Neural progenitor cell (in vitro differentiated cells): ENCODE measurements at places on chromosomes 1 and 21.
A peak's percentile ranks its signal among the peaks of the same experiment; 100 is the strongest.

GRCh38 chr1:91383456-91383855 is 21.2 kb downstream of the HFM1 start:
- no peak for DNase-seq

DNA sequence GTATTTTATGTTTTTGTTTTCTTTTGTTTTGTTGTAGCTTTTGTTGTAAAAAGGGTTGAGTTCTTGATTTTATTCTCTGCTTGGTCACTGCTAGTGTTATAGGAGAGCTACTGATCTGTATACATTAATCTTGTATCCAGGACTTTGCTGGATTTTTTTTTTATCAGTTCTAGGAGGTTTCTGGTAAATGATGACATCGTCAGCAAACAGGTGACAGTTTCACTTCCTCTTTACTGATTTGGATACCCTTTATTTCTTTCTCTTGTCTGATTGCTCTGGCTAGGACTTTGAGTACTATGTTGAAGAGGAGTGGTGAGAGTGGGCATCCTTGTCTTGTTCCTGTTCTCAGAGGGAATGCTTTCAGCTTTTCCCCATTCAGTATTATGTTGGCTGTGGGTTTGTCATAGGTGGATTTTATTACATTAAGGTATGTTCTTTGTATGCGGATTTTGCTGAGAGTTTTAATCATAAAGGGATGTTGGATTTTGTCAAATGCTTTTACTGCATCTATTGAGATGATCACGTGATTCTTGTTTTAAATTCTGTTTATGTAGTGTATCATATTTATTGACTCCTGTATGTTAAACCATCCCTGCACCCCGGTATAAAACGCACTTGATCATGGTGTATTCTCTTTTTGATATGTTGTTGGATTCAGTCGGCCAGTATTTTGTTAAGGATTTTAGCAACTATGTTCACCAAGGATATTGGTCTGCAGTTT is 905.7 kb downstream of the LTN1 start:
- DNase-seq = no peak

DNA sequence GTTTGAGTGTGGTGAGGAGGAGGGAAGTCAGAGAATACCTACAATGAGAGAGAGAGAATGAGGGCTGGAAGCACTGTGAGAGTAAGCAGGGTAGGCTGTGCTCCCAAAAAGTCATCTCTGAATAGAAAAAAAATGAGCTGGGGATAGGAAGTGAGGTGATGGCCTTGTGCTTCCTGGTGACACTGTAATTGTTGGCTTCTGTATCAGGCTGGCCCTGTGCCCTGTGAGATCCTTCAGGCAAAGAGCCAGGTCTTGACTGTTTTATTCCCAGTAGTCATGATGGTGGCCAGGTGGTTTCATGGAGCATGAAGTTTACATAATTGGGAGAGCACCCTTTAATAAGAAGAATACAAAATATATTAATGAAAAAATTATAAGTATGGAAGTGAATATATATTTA is 20.4 kb upstream of the SPATA6 start:
- DNase-seq = no peak

DNA sequence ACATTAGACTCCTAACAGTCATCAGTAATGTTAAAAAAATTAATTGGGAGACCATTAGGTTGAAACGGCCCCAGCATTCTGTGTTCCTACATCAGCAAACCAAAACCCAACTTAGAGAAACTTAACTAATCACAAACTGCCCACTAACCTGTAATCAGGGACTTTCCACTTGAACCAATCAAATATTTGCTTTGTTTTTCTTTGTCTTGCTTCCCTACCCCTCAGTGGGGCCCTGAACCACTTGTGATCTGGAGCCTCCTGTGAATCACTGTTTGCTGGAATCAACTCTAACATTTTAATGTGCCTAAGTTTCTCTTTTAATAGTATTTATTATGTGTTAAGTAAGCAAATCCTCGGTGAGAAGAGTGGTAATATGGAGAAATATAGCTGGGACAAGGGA is 64.0 kb downstream of the ABCA4 start:
- DNase-seq = no peak

DNA sequence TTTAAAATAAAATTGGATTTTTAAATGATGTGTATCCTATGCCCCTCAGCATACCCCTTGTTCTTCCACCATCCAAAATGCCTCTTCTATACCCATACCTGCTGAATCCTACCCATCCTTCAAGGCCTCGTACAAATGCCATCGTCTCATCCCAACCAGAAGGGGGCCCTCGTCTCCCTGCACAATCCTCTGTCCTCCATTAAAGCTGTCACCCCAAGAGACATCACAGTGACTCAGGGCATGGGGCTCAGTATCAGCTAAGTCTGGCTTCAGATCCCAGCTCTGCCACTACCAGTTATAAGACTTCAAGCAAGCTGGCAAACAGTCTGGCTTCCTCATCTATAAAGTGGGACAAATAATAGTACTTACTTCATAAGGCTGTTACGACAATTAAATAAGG is 23.8 kb downstream of the IGFN1 start:
- DNase-seq = peak; percentile 29

DNA sequence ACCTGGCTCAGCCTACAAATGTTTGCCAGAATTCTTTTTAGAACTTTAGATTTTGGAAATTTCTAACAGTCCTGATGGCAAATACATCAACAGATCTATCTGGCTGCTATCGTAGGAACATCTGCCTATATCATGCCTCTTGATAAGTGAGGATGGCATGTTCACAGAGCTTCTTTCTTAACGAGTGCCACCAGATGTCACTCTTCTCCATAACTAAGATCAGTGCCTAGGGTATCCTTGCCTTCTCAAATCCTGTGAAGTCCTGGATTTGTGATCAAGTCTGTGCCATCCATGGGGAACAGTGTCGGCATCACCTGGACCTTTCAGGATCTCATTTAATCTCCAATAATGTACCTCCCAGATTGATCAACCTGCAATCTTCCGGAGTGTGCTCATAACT is 36.5 kb upstream of the CD5L start:
- DNase-seq = peak; percentile 63

GRCh38 chr1:207298636-207299398 is 22.7 kb upstream of the CD55 start:
- DNase-seq = no peak

DNA sequence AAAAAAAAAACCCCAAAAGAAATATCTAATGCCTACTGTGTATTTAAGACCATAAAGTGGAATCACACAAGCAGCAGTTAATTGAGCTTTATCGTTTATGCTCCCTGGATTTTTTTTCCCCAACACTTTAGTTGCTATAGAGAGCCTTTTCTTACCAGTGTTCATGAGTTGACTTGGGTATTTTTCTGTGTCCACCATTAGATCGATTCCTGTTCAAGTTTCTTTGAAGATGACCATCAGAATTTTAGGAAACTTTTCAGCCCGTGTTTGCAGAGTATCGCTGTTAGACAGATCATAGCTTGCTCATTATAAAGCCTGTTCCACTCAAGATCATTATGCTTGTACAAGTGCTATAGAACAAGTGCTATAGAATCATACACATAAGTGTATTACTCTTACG is 1.5 kb downstream of the RALGPS2 start:
- no peak for DNase-seq

DNA sequence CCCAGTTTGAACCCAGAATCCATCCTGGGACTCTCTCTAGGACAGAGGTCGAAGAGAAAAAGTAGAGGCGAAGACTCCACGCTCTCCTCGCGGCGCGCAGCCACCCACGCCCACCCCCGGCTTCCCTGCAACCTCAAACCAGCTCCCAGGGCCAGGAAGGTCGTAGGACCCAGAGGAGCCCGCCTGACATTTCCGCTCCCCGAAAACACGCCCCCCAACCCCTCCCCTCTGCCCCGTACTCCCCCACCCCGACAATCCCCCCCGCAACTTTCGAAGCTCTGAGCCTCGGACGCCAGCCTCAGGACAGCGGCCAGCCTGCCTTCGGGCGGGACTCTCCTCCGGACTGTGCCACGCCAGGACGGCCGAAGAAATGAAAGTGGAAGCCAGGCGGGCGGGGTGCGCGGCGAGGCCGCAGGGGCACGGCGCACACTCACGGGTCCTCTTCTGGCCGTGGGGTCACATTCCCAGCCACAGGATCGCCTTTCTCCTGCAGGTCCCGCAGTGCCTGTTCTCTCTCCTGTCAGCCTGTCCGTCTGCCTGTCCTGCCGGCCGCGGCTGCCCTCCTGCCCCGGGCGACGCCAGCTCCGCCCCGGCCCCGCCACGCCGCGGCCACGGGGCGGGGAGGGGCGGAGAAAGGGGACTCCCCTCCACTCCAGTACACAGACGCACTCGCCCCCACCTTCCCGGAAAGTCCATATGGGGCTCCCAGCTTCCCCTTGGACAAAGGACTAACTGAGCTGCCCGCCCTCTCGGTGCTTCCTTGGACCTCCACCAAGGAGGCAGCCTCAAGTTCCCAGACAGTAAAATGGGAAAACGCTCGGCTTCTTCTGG is at the start of gene MOB3C:
MOB3C (minus strand) TSS at position 535 of the 831 bp plus-strand sequence. CDS start 3,490 bp downstream, outside the sequence.
- DNase-seq = peak; percentile 82

DNA sequence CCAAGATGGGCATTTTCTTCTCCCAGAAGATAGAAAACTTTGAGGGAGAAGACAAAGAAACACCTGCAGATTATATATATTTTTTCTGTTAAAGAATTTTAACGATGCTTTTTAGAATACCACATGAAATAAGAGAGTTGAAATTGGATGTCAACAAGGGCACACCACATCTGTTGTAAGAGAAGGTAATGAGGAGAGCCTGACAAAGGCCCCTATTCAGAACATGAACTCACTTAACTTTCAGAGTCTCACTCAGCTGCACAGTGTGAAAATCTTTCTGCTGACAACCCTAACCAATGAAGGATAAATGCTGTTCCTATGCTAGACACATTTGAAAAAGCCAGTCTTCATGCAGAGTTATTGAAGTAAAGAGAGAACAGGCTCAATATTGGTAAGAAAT is 7.3 kb downstream of the KRTAP22-2 start:
- peak; percentile 10 for DNase-seq

GRCh38 chr1:181809991-181810545 is 251.4 kb downstream of the ZNF648 start:
- DNase-seq = no peak

DNA sequence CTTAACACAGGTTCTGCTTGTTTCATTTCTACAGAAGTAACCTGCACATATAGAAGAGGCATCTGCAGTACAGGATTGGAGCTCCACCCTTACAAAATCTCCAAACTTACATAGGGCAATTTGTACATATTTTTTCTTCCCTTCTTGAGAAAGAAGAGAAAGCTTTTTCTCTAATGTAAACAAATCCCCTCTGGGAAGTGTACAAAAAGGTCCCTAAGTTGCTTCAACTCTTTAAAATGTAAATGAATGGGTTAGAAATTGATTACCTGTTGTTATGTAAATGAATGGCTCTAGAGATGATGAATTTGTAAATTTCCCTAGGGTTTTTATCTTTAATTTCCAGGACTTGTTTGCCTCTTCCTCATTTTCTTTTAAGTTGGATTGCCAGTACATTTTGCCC is 1183.7 kb downstream of the MRPL39 start:
- no peak for DNase-seq

GRCh38 chr1:27342778-27343638 is 1.2 kb downstream of the SYTL1 start:
- DNase-seq = peak; percentile 45

DNA sequence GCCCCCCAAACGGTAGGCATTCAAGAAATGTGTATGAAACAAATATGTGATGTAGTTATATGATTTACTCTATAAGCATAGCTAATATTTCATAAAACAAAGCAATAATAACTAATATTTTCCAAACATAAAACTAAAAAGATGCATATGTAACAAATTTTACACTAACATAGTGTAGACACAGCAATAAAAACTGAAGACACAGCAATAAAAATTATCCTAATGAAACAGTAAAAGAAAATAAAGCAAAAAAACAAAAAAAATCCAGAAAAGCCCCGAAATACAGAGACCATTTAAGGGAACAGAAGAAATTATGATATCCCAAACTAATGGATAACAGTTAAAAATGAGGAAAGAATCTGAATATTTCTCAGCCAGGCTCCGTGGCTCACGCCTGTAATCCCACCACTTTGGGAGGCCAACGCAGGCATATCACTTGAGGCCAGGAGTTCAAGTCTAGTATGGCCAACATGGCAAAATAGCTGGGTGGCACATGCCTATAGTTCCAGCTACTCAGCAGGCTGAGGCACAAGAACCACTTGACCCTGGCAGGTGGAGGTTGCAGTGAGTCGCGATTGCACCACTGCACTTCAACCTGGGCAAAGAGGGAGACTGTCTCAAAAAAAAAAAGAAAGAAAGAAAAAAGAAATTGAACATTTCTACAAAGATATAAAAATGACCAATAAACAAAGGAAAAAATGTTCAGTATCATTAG is 38.2 kb upstream of the PSMG1 start:
- no peak for DNase-seq

DNA sequence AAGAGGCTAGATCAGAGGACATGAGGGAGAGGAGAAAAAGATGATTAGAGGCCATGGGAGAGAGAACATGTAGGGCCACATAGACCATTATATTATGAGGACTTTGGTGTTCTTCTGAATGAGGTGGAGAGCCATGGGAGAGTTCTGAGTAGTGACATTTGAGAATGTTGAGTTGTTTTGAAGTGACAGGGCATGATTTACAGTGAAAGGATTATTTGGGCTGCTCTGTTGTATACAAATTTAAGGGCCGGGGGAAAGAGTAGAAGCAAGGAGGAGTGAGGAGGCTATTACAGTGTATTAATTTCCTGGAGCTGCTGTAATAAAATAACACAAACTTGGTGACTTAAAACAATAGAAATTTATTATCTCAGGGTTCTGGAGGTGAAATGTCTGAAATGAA is 102.5 kb upstream of the RGS4 start:
- no peak for DNase-seq

- DNase-seq = no peak
These were observed 51.9 kb downstream of the COL11A1 start for GRCh38 chr1:103056423-103056822.

DNA sequence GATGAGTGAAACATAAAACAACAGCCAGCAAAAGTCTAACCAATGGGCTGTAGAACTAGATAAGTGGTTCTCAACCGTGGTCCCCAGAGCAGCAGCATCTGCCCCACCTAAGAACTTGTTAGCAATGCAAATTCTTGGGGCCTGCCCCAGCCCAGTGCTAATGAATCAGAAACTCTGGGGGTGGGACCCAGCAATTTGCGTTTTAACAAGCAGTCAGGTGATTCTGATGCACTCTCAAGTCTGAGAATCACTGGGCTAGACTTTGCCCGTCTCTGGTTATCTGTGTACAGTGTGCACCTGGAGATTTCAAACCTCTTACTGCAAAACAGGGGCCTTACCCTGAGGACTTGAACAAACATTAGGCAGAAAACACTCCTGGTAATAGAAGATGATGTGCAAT is 66.5 kb downstream of the PLXNA2 start:
- DNase-seq = no peak

- no peak for DNase-seq
These were observed 14.7 kb downstream of the ADCY10 start for GRCh38 chr1:167899253-167899681.
